ENCODE measurements at places on chromosomes 1 and 21.

GRCh38 chr21:28663111-28663693 is 329.5 kb downstream of the LTN1 start:
- no peak for DNase-seq

GRCh38 chr1:162688521-162688920 is 56.3 kb downstream of the DDR2 start:
- DNase-seq, result no peak

DNA sequence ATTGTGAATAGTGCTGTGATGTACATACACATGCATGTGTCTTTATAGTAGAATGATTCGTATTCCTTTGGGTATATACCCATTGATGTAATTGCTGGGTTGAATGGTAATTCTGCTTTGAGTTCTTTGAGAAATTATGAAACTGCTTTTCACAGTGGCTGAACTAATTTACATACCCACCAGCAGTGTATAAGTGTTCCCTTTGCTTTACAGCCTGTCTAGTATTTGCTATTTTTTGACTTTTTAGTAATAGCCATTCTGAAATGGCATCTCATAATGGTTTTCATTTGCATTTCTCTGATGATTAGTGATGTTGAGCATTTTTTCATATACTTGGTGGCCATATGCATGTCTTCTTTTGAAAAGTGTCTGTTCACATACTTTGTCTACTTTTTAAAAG is 54.5 kb upstream of the FAM78B start:
- DNase-seq, result no peak

DNA sequence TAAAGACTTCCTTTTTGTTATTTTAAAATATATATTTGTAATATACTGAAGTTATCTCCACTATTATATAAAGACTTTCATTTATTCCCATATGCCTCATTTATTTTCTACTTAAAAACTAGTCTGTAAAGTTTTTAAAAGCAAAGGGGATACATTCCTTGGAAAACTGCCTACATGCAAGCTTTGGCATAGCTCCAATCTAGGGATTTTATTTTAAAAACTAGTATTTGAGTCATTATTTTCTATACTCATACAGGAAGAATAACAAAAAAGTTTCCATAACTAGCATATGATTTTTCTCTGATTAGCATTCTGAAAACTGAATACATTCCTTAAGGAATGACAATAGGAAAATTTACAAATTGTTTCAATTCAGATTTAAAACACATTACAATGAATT is 88.9 kb downstream of the COL24A1 start:
- DNase-seq, result no peak

Measured in activated T-helper 2 cell treated with anti-CD3 and anti-CD28 coated beads, Interferon-gamma antibody, Interleukin-2, Interleukin-4, amounts not matched to agents 10 μg/mL and 5 μg/mL and 100 μg/mL, durations not matched to agents 14 hours and 24 hours and 36 hours (primary cell).